ENCODE measurements at places on chromosomes 12 and 14.

DNA sequence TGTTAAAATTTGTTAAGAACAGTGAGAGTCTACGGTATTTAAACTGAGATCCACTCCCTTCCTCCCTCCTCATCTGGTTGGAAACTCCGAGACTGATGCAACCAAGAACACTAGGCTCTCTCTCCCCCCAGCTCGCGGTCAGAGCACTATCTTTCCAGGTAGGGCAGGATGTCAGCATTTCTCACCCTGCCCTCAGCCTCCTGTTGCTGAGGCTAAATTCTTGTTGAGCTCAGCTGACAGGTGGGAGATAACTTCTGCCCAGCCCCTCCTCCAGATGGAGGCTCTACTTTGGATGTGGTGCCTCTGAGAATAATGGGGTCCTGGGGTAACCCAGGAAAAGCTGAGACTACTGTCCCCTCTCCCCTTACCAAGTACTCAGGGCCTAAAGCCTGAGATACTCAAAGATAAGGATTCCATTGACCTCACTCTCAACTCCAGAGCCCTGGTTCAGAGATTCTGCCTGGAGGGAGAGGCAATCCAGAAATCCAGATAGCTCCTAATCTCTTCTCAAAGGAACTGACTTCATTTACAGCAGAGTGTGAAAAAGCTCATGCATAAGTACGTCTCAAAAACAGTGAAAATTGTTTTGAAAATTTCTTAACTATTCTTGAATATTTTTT is 110.1 kb downstream of the EML5 start:
- no peak for DNase-seq

DNA sequence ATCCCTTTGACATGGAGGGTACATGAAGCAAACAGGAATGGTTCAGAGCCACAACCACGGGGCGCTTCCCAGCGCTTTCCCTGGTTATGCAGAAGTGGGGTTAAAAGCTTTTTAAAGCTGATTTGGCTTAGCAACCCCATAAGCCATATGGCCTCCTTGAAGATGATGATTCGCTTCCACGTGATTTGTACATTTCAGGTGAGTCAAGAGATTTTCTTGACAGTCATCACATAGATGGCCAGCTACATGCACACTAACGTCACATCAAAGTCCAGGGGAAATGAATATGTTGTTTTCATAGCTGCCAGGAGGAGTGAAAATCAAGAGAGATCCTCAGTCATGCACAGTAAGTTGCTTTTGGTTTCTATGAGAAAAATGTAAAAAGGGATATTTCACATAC is 309.7 kb downstream of the TMEM132D start:
- DNase-seq, result no peak

- no peak for DNase-seq
Observed at GRCh38 chr12:126419131-126419530, 1353.9 kb downstream of the AACS start.

GRCh38 chr14:68363843-68364767 is 428.8 kb downstream of the ZFP36L1 start:
- no peak for DNase-seq

DNA sequence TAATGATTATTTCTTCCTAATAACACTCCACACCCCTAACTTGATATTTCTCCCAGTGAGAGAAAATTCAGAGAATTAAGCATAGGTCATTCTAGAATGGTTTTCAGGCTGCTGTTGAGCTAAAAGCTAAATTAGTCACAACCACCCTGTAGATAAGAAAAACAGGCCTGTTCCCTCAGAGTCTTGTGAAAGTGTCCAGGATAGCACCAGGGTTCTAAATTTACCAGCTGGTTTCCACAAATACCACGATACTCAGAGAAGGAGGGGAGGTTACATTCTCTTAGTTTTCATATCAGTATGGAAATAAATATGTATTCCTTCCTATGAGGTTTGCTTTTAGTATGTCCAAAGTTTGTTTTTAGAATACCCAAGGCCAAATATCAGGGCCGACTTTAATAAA is 66.0 kb upstream of the YARS2 start:
- DNase-seq, result no peak

GRCh38 chr12:94074216-94074979 is 74.0 kb upstream of the PLXNC1 start:
- DNase-seq, result no peak

GRCh38 chr12:117190210-117190781 is at the start of gene FBXO21:
TSS of gene FBXO21 (minus strand) at chr12:117190470. CDS start at chr12:117190456, 14 bp downstream.
- DNase-seq, result peak; percentile 91

DNA sequence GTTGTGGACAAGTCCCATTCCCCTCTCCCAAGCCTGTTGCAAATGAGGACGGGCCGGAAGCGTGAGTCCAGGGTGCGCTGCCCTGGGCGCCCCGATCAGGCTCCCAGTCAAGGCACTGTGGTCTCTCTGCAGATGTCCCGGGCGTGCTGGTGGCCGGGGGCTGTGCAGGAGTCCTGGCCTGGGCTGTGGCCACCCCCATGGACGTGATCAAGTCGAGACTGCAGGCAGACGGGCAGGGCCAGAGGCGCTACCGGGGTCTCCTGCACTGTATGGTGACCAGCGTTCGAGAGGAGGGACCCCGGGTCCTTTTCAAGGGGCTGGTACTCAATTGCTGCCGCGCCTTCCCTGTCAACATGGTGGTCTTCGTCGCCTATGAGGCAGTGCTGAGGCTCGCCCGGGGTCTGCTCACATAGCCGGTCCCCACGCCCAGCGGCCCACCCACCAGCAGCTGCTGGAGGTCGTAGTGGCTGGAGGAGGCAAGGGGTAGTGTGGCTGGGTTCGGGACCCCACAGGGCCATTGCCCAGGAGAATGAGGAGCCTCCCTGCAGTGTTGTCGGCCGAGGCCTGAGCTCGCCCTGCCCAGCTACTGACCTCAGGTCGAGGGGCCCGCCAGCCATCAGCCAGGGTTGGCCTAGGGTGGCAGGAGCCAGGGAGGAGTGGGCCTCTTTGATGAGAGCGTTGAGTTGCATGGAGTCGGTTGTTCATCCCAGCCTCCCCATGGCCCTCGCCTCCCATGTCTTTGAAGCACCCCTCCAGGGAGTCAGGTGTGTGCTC is 6.3 kb downstream of the SLC25A47 start:
- DNase-seq, result no peak

- DNase-seq, result no peak
Observed at GRCh38 chr14:101110729-101111619, 207.5 kb upstream of the RTL1 start.

DNA sequence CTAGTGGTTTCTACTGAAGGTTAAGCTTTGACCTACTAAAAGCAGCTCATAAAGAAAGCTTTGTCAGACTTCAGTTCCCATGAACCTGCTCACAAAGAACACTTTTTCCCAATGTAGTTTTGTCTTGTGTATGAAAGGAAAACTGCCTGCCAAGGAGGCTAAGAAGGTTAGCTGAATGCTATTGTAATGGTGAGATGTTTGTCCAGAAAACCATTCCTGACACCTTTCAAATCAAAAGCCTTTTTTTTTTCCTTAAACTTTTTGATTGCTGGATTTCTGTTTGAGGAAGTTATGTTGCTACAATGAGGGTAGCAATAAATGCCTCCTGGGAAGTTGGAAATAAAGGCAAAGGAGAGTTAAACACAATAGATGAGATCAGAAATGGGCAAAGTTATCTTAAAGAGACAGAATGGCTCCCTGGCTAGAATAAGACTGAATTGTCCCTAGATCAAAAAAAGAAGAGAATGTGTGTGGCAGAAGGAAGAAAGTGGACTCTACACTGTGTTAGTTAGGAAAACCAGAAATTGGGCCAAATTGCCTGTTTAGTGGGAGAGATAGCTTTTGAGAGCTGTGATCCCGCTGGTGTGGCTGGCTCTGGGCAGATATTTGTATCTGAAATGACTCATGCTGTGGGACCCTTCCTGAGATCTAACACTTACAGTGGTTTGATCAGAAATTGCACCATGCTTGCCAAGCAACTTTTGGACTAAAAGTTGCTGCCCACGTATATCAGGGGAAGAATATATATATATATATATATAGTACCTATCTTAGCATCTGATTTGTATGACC is 27.5 kb downstream of the TECPR2 start:
- no peak for DNase-seq

DNA sequence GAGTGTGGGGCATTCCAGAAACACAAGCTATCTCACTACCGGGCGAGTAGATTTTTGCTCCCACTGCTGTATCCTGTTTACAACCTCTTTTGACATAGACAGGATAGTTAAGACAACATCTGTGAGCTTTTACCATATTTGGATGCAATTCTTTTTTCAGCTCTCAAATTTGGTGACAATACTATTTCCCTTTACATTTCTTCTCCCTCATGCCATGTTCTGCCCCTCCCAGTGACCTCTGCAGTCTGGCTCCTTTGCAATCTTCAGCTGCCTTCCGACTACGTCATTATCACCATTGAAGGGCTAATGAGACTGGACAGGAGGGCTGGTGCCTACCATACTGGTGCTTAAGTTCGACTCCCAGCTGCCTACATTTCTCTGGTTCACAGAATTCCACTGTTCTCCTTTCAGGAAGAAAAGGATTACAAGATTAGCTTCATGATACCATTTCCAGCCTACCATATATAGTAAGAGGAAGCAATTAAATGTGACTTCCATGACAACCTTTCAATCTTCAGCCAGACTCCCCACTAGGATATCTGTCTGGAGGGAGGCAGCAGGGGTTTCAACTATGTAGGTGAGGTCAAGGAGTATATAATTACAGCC is 251.6 kb downstream of the PHLDA1 start:
- no peak for DNase-seq

DNA sequence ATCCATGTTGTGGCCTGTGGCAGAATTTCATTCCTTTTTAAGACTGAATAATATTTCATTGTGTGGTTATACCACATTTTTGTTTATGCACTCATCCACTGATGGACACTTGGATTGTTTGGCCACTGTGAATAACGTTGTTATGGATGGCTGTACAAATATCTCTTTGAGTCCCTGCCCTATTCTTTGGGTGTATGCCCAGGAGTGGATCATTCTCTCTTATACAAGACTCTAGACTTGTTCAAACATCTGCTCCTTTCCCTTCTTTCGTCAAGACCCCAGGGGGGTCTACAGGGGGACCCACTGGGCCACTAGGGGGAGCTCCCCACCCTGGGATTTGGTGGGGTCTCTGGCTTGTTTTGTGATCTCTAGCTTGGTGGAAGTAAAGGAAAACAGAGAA is 77.4 kb downstream of the FBXL14 start:
- no peak for DNase-seq

GRCh38 chr12:64746663-64747062 is 12.5 kb downstream of the GNS start:
- DNase-seq, result no peak

GRCh38 chr14:68685419-68686204 is 107.3 kb downstream of the ZFP36L1 start:
- DNase-seq, result peak; percentile 74

DNA sequence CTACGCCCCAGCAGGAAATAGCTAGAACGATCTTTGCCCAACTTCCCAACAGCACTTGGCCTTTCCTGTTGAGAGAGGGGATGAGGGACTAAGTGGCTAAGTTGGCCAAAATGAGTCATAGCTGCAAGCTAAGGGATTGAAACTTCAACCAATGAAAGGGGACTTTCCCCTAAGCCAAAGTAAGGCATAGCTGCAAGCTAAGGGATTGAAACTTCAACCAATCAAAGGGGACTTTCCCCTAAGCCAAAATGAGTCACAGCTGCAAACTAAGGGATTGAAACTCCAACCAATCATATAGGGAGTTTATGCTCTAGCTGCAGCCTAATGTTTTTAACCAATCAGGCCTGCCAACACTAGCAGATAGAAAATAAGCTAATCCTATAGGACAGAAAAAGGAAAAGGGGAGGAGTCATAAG is 100.5 kb upstream of the SSTR1 start:
- no peak for DNase-seq

DNA sequence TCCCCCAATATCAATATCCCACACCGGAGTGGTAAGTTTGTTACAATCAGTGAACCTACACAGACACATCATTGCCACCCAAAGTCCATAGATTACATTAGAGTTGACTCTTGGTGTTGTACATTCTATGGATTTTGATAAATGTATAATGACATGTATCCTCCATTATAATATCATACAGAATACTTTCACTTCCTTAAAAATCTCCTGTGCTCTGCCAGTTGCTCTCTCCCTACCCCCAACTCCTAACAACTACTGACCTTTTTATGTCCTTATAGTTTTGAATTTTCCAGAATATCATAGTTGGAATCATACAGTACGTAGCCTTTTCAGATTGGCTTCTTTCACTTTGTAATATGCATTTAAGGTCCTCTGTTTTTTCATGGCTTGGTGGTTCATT is 48.4 kb downstream of the SLC4A8 start:
- no peak for DNase-seq

- DNase-seq, result no peak
Observed at GRCh38 chr12:11482955-11483354, 87.6 kb upstream of the PRB2 start.

DNA sequence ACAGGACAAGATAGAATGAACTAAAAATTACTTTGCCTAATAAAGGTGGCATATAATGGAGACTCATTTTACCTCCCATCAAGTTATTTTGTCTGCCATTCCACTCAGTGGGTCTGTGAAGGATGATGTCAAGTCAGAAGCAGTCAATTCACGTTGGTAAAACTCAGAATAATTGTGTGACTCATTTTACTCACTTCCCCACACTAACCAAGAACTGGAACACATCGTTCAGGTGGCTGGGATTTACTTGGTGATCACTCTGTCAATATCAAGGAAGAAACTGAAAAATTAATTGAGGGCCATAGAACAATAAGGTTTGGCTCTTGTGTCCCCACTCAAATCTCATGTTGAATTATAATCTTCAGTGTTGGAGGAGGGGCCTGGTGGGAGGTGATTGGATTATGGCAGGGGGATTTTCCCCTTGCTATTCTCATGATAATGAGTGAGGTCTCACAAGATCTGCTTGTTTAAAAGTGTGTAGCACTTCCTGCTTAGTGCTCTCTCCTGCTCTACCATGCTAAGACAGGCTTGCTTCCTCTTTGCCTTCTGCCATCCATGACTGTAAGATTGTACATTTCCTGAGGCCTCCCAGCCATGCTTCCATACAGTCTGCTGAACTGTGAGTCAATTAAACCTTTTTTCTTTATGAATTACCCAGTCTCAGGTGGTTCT is 35.7 kb upstream of the GTF2A1 start:
- DNase-seq, result no peak

- no peak for DNase-seq
Observed at GRCh38 chr14:94612580-94613554, 676 bp downstream of the SERPINA3 start.

DNA sequence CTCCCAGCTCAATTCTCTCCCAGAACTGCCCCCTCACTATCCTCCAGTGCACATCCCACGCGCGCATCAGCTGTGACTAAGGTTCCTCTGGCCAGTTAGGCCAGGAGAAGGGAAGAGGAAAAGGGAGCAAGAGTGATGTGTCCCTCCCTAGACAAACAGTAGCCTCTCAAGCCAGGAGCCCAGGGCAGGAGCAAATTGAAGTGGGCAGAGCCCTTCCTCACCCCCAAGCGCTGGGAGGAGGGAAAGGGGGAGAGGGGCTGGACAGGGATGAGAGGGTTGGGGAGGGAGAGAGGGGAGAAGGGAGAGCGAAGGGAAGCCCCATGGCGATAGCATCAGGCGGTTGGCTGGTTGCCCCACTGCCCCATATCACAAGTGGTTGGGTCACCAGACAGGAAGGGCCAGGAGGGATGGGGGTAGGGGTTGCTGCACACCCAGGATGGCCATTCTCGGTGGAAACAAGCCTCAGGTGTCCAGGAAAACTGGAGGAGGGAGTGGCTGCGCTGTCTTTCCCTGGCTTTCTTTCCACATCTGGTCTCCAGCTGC is 1.1 kb downstream of the CD63 start:
- no peak for DNase-seq
